Spleen (tissue), 13 donors: ENCODE measurements at places on chromosomes 3 and 15. TPM values are rescaled to one million over a fixed set of nuclear protein-coding genes. Genes with fewer than 3 reads are reported as not detected.

Gene UBE2E1
- 95.2 TPM for total RNA-seq

Gene TMEM207
- total RNA-seq = not detected

GRCh38 chr3:44420676-44421075 lies 56.8 kb downstream of the ZNF445 start:
- DNase-seq = no peak

- DNase-seq = no peak
Measured at GRCh38 chr15:90799639-90800170, 68.7 kb upstream of the FURIN start.

DNA sequence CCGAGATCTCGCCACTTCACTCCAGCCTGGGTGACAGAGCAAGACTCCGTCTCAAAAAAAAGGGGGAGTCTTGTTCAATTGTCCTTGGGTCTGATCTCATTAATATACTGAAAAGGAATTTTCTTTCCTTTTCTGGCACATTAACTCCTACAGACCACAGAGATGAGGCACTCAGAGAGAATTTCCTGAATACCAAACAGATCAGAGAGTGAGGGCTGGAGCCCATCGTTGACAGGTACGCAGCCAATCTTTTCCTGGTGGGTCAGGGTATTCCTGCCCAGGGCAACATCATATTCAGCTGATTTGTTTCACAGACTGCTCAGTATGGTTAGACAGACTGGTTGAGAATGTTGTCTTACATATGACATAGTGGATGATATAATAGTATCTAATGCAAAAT lies 82.8 kb upstream of the TNFSF10 start:
- DNase-seq = no peak

GRCh38 chr3:21672303-21672702 lies 78.7 kb downstream of the ZNF385D start:
- DNase-seq = no peak

DNA sequence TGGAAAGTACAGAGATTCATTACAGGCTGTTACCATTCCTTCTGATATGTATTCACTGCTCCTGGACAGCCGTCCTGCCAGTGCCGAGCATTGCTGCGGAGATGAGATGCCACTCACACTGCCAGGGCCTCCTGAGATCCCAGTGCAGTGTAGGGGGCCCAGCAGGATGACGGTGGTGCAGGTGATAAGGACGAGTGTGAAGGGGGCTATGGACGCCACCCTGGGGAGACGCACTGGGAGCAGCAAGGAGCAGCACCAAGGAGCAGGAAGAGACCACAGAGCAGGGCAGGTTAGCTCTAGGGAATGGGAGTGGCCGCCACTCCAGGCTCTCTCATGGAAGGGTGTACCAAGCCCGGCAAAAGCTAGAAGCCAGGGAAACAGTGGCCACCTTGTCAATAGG lies 4.0 kb upstream of the KLF15 start:
- peak; percentile 62 for DNase-seq

DNA sequence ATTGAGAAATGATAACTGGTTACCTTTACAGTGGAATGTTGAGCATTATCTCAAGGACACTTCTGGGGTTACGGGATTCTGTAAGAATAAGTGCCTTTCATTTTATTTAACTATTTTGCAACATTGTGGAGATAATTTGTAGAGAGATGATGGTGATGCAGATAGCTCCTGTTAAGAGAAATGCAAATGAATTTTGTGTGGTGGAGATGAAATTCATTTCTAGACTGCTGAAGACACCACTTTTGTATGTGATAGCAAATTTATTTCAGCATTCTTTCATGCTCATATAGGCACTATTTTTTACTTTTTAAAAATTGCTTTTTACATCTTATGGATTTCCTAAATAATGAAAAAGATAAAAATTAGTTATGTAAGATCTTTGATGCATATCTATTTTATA lies 463.3 kb upstream of the CBLB start:
- no peak for DNase-seq
